Activated CD4-positive, alpha-beta T cell treated with anti-CD3 and anti-CD28 coated beads, Interleukin-10, Interleukin-2, amounts not matched to agents 100 ng/mL and 50 ng/mL, durations not matched to agents 16 hours and 8 hours (primary cell): ENCODE measurements at places on chromosomes 6 and 20.

GRCh38 chr6:146861029-146861563 lies 262.3 kb downstream of the ADGB start:
- no peak for DNase-seq

DNA sequence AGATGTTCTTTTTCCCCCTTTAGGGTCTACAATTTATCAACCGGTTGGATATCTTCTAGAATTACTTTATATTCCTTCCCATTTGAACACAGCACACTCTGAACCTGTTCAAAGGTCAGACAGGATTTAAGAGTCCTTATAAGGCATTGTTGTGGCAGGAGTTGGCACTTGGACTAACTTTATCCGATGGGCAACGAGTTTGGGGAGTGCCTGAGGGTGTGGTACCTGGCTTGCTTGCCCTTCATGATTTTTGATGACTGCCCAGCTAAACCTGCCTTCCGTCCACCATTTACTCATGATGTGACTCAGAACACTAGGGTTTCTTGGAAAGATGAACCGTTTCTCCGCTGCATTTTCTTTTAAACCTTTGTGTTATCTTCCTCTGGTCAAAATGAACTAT lies 285.2 kb downstream of the FOXC1 start:
- no peak for DNase-seq

- no peak for DNase-seq
Measured at GRCh38 chr6:15941168-15941567, 187.7 kb upstream of the MYLIP start.

GRCh38 chr20:46998477-46999240 lies 104.0 kb downstream of the EYA2 start:
- DNase-seq: no peak

DNA sequence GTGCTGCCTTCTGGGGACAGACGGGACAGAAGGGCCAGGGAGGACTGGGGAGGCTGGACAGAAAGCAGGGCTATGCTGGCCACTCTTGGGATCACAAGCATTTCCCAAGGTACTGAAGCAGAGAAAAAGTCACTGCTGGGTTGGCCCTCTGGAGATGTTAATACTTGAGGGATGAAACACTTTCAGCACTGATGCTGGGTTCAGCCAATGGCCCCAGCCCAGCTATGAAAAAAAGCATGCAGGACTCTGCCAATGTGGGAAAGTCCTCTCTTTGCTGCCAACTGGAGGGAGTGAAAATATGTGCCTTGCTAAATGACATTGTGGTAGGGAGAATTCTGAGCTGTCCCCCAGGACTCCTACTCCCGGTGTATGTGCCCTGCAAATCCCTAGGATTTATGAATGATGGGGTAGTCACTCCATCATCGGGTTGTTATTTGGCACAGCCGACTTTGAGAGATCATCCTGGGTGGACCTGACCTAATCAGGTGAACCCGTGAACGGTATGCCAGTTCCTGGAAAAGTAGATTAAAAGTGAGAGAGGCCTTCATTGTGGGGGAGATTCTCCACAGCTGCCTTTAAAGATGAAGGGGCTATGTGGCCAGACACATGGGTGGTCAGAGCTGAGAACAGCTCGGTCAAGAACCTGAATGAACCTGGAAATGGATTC lies 119.9 kb upstream of the TRAF3IP2 start:
- DNase-seq: no peak
